Cardiac muscle cell (in vitro differentiated cells and primary cell): ENCODE measurements at places on chromosomes 4 and X. TPM values are rescaled to one million over a fixed set of nuclear protein-coding genes. Genes with fewer than 3 reads are reported as not detected.

DNA sequence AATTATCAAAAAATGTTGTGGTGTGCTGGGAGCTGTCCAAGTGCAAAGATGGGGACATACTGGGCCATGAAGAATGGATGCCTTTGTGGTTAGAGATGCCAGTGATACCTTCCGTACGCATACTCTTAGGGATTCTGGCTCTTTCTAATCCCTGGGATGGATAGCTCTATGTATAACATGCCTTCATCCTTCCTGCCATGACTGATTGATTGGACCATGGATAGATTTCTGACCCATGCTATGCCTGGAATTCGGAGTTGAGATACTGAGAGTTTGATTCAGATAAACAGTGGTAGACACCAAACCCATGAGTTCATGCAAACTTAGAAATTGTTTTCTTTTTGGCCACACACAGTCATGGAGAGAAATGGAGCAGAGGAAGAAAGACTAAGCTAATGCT is 147.2 kb upstream of the WDFY3 start:
- H3K4me3 ChIP-seq, result no peak overlapping the region
- H3K27me3 ChIP-seq, result no peaks in the 10 kb centered on the region
- no peak overlapping the region for H3K27ac ChIP-seq
- H3K36me3 ChIP-seq, result no peaks in the 10 kb centered on the region

DNA sequence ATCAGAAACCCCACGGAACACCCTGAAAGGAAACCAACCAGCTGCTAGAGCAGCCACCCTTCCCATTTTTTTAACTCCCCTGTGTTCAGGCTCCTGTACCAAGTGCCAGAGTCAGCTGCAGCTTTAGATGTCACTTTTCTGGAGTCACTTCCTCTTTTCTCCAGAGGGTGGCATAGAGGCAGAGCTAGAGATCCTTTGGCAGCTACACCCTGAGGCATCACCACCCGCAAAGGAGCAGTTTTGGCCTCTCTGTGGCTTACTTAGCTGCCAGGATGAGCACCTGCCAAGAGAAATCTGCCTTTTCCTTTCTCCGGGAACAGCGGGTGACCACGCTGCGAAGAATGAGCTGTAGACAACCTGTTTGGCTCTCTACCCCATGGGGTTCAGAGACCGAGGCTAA is 58.0 kb upstream of the CHRDL1 start:
- H3K27ac ChIP-seq, result no peak overlapping the region
- peak; percentile 58 for DNase-seq
- no peaks in the 10 kb centered on the region for H3K27me3 ChIP-seq
- no peak overlapping the region for H3K4me3 ChIP-seq
- no peaks in the 10 kb centered on the region for H3K36me3 ChIP-seq

- no peaks in the 10 kb centered on the region for H3K27me3 ChIP-seq
- peaks cover 52% of the 10 kb centered on the region for H3K4me1 ChIP-seq
- no peaks in the 10 kb centered on the region for H3K36me3 ChIP-seq
- H3K4me3 ChIP-seq, result peak overlapping the region; percentile 5
- peak overlapping the region; percentile 93 for H3K27ac ChIP-seq
- peak; percentile 54 for DNase-seq
Measured at GRCh38 chr4:122053186-122053585, 98.9 kb upstream of the BLTP1 start.

DNA sequence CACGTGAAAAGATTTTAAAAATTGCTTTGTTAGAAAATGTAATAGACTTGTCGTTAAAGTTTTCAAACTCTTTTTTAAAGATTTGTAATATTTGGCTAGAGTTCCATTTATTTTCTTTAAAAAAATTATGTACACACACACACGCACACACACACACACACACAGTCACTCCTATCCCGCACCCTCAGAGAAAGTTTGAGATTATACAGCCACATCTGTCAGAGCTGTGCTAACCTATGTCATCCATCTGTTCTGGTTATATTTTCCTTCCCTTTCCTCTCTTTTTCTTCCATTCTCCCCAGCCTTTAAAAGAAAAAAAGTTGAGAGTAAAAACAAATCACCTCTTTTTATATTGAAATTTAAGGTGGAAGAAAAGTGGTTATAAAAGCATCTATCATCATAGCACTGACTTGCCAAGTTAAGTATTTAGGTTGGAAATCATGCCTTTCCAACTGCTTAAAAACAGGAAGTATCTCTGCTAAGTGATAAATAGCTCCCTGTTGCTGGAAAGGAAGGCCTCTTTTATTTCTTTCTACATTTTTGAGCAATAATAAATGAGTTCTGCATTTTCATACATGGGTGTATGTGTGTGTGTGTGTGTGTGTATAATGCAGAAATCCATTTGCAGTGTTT is 163.3 kb upstream of the SPRY1 start:
- H3K4me3 ChIP-seq, result no peak overlapping the region
- no peaks in the 10 kb centered on the region for H3K27me3 ChIP-seq
- peak overlapping the region; percentile 9 for H3K27ac ChIP-seq

GRCh38 chr4:138056541-138056940 is 185.6 kb downstream of the SLC7A11 start:
- H3K4me3 ChIP-seq, result no peak overlapping the region
- no peak for DNase-seq
- H3K27ac ChIP-seq, result no peak overlapping the region
- H3K36me3 ChIP-seq, result no peaks in the 10 kb centered on the region

TAF1 gene
- total RNA-seq, result 16.1 and 43.1 TPM in 2 replicates

GRCh38 chrX:40291553-40291952 is 193.8 kb upstream of the BCOR start:
- H3K36me3 ChIP-seq, result no peaks in the 10 kb centered on the region
- no peak overlapping the region for H3K4me3 ChIP-seq
- no peaks in the 10 kb centered on the region for H3K4me1 ChIP-seq
- H3K27ac ChIP-seq, result no peak overlapping the region
- H3K27me3 ChIP-seq, result no peaks in the 10 kb centered on the region

SLC26A1 gene
- total RNA-seq, result 0.25 and 0.77 TPM in 2 replicates

DNA sequence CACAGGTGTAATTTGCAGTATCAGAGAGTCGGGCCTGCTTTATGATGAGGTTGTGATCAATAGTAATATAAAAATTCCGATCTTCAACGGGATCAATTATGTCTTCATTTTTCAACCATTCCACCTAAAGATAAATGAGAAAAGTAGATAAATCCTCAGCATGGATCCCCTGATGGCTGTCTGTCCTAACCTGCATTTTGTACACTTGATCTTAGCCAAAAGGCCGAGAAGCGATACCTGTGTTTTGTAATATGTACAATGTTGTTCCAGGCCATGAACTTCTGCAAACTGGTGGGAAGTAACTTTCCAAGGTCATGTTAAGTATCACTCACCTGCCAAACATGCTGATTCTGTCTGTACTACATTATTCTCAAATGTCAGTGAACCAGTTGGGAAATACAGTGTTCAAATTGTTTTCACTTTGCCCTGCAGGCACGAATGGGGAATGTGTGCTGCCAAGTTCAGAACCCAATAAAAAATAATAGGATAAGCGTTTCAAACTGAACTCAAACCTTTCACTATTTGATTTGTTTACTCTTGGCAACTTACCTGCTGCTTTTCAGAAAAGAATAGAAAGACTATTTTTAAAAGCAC is 298.1 kb downstream of the UNC5C start:
- H3K36me3 ChIP-seq, result no peaks in the 10 kb centered on the region
- H3K4me1 ChIP-seq, result peaks cover 25% of the 10 kb centered on the region
- peak overlapping the region; percentile 8 for H3K27ac ChIP-seq
- no peaks in the 10 kb centered on the region for H3K27me3 ChIP-seq
- H3K4me3 ChIP-seq, result no peak overlapping the region
- no peak for DNase-seq

POU4F2 gene
- total RNA-seq, result 0.33 TPM in 1 of 2 replicates, not detected in the other
